Pancreas (tissue), 10 donors: ENCODE measurements at places on chromosomes 2 and 18. TPM values are rescaled to one million over a fixed set of nuclear protein-coding genes. Genes with fewer than 3 reads are reported as not detected.
A peak's percentile ranks its signal among the peaks of the same experiment; 100 is the strongest.

GRCh38 chr2:65997961-65998360 is 437.0 kb upstream of the MEIS1 start:
- DNase-seq, result no peak

GRCh38 chr2:54551123-54551756 is 95.1 kb downstream of the SPTBN1 start:
- peak; percentile 59 for DNase-seq

Gene IL37
- total RNA-seq, result not detected

- DNase-seq, result peak; percentile 66
Observed at GRCh38 chr2:10960606-10961489, 49.1 kb downstream of the KCNF1 start.

- DNase-seq, result no peak
Observed at GRCh38 chr2:8315531-8316165, 366.2 kb upstream of the ID2 start.

DNA sequence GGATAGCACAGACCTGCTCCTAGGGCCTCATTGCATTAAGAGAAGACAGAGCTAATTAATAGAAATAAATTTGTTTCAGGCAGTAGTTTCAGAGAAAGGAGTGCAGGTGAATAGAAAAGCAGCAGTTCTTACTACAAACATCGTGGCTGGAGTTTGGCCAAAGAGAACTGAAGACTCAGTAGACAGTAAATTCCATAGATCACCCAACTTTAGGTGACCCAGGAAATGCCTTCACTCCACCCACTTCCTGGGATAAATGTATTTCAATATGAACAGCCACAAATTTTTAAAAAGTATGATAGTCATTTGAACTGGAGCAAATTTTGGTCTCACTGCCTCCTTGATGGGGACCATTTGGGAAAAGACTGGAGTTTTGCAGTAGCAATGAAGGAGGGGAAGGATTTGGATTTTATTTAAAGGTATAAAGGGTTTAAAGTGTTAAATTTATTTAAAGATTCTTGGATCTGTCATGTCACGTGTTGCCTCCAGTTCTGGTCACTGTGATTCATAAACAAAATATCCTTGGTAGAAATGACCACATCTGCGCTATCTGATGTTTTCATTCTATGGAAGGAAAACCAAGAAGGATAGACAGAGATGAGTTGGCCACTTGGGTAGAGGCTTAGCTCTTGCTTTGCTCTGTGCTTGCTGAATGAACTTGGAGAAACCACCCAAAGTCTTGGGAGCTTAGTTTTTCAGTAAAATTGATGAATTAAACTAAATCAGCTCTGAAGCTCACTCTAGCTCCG is 390.2 kb downstream of the THSD7B start:
- DNase-seq, result no peak
